ENCODE measurements at places on chromosomes 7 and 10.
A peak's percentile ranks its signal among the peaks of the same experiment; 100 is the strongest.

- DNase-seq, result no peak
Measured at GRCh38 chr10:17077346-17077781, 52.2 kb downstream of the CUBN start.

GRCh38 chr10:13716081-13717071, 129.6 kb downstream of the PRPF18 start:
- DNase-seq, result no peak

DNA sequence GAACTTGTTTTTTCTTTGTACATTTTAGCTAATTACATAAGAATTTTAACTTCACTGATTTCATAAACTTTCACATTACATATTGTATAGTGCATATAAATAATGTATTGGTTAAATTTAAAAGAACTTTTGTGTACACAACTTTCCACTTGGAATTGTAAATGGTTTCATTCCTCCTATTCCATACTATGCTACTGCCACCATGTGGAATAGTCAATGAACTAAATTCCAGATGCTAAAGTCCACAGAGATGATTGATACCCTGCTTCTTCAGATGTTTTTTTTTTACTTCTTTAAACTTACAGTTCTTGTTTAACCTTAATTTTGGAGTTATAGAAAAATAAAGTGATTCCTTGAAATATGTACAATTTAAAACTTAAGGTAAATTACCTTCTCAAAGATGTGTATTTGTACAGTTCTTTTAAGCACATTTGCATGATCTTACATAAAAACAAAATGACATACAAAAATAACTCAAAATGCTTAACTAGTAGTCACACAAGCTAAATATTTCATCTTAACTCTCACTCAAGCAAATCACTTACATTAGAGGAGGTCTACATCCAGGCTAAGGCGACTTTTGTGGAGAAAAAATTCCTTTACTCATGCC, 247.6 kb upstream of the HGF start:
- DNase-seq, result peak; percentile 21

DNA sequence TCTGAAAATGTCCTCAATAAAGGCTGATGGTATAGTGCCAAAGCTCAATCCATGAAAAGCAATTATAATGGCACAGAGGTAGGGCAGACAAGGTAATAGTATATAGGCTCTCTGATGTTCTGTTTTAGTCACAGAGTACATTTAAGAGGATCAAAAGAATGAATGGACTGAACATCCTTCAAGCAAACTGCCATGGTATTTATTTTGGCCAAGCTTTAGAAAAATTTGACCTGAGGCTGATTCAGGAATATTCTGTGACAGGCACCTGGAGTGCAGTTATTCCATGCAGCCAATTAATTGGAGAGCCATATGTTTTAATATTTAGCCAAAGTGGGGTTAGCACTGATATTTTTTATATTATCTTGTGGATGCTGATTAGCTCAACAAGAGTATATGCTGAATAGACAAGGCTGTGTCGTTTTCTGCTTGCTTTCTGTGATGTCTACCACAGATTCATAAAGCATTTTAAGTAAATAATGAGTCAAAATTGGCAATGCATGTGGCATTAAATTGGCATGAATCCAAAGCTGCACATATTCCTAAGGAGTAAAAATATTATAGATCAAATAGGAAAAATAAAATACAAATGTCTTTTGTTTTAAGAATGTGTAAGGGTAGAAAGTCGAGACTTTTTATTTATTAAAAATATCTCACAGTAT, 177.4 kb downstream of the PCLO start:
- peak; percentile 95 for DNase-seq

GRCh38 chr10:118950190-118950680, 79.3 kb upstream of the NANOS1 start:
- DNase-seq, result no peak
